ENCODE measurements at places on chromosomes 6 and 20.

DNA sequence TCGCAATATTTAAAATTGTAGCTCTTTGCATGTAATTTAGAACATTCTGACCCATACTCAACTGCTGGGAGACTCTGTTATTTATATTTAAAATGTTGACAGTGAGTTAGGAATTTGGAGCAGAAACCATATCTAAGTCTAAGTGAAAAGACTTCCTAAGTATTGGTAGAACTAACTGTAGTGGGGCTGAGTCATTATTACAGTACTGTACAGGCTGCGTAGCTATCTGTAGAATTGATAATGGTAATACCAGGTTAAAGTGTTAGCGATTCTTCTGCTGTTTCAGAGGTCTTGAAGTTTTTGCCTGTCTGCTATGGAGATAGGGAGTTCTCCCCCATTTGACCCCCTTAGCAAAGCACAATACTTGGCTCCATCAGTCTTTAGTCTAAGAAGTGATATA is 3.6 kb downstream of the TOP1 start:
- no peak for DNase-seq

DNA sequence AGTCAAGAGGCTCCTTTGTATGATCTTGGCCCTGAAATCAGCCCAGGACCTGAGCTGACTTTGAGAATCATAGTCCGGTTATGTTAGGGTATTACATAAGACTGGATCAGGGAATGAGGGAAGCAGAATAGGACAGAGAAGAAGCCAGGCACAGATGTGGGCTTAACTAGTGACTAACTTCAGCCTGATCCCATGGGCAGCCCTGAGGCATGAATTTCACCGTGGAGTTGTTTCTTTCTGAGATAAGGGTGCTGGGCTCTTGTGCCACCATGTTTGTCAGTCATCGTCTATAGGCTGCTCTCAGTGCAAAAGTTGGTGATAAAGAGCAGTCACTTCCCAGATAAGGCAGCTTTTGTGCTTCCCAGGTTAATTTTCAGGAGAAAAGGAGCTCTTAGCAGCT is 544.7 kb upstream of the SPTLC3 start:
- DNase-seq, result no peak

DNA sequence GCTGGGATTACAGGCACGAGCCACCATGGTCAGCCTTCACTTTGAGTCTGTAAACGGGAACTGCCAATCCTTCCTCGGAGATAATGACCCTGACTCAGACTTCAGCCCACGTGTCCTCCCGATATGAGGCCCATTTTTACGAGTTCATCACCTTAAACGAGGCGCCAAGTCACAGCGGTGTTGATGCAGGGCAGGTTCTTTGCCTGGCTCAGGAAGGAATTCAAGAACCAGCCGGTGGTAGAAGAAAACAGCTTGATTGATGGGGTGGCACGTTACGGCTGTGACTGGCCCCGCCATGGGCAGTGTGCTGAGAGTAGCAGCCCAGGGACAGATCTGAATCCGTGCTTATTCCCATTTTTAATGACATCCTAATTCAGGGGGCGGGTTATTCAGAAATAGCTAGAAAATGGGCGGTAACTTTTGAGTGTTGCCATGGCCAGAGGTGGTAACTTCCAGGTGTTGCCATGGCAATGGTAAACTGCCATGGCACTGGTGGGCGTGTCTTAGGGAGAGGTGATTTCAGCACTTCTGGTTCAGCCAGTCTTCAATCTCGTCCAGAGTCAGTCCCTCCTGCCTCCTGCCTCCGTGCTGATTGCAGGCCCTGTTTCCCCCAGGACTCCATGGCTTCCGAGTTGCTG is 9.1 kb upstream of the MAP1LC3A start:
- DNase-seq, result no peak

- DNase-seq, result no peak
Observed at GRCh38 chr6:158666628-158667359, 16.9 kb downstream of the SYTL3 start.

GRCh38 chr20:34368547-34368946 is 5.5 kb downstream of the ITCH start:
- DNase-seq, result no peak

- DNase-seq, result no peak
Observed at GRCh38 chr6:45746046-45746445, 269.6 kb downstream of the CLIC5 start.

DNA sequence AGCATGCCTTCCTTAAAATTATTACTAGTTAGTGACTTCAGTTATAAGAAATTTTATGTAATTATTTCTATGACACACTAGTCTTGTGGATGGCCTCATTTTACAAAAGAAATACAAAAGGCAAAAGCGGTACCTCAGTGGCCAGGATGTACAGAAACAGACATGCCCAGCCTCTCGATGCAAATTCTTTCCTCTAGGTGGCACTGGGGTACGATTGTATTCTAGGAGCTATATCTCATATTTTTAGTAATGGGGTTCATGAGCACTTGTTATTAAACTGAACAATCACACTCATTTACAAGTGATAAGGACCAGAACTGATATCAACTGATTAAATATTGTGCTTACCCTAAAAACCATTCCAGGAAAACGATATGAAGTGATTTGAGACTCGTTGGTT is 59.8 kb downstream of the SOD2 start:
- no peak for DNase-seq

DNA sequence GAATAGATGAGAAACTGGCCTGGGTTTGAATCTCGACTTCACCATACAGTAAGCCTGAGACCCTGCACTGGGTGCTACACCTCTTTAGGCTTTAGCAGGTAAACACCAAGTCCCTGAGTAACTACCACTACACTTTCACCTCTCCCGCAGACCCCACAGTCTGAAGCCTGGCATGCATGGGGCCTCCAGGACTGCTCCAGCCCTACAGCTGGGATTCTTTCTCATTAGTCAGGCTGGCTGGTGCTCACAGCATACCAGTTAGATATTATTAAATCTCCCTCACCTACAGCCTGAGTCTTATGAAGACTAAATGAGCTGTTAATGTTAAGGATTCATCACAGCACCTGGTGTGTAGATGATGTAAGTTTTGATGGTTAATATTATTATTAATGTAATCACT is 388.7 kb downstream of the ARHGAP18 start:
- no peak for DNase-seq

DNA sequence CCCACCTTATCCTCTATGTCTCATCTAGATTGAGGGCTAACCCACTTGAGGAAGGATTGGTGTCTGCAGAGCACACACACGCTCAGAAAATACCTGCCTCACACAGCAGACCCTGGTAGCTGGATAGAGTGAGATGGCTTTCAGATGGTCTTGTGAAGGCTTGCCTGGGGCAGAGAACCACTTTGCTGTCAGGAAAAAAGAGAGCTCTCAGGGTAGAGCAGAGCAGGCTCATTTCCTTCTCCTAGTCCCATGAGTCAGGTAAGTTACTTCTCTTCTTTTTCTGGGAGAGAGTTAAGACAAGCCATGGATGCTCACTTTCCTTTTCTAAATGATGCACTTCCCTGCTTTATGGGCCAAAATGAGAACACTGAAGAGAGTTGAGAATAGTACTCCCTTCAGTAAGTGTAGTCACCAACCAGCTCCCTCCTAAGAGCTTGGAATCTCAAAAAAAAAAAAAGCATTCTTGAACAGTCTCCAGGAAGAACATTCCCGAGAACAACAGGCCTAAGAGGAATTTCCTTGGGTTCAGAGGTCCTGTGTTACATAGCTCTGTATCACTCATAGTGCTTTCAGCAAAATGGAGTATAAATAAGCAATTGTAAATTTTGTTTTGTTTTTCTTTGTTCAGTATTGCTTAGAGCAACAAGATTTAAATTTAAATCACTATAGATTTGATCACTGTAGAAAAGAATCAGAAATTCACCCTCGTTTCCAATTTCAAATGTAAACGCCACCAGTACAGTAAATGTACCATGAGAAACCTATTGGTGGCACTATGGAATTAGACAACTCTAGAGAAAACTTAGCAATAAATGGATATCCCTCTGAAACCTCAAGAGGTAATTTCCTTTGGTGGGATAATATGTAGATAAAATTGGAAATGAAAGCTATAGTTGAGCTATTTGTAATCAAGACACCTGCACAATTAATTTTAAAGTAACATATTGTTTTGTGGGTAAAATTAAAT is 530.3 kb downstream of the RFPL4B start:
- DNase-seq, result no peak

DNA sequence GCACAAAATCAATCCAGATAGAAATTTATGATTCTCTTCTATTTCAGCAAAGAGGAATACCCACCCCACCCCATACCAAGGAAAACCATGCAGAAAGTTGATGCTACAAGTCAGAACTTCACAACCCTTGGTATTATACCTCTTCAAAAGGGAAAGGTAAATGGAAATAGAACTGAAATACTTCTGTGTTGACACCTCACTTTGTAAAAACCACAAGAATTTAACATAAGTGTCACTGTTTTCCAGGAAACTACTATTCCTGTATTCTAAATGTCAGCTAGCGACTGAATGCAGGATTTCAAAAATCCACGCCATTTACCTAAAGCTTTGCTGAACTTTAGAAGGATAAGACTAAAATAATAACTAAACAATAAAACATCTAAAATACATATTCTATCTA is 3.6 kb downstream of the CPNE1 start:
- DNase-seq, result no peak

- no peak for DNase-seq
Observed at GRCh38 chr20:17860301-17861197, 108.0 kb downstream of the SNX5 start.

- DNase-seq, result no peak
Observed at GRCh38 chr6:83180426-83180950, 12.6 kb downstream of the PGM3 start.

DNA sequence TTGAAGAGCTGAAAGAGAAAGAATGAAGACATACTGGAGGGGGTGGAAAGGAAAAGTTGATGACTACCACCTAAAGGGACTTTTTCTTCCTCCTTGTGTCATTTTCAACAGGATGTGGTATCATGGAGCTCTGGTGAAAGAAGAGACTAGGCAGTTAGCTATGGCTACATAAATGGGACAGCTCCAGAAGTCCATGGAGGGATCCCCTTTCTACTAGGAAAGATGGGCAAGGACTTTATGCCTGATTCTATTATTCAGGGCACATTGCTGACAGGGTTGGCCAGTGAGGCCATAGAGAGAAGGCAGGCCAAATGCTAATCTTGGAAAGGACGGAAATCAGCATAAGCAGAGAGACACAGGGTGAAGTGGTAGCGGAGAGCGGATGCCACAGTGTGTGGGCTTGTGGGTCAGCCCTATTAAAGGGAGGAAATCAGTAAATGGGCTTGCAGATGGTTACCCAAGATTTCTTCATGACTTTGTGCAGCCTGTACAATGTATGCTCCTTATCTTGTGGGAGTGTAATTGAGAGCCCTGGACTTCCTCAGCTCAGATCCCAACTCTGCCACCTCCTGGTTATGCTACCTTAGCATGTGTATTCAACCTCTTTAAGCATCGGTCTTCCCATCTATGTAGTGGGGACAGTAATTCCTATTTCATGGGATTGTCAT is 77.4 kb upstream of the TMEM170B start:
- DNase-seq, result no peak

DNA sequence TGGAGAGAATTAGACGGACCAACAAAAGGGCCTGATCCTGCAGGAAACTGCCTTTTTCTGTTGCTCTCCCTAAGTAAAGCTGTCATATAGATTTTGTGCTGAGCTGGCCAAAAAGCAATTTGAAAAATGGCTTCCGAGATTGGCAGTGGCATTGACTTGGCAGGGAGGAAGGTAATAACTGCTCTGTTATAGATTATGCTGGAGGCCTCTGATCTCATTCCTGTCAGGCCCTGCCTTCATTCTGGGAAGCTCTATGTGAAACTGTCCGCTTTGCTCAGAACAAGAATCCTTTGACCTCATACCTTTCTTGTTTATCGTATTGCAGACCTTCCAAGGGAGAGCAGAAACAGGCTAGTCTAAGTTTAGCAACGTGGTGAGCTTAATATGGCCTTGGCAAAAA is 234.4 kb downstream of the PHACTR1 start:
- no peak for DNase-seq

- no peak for DNase-seq
Observed at GRCh38 chr6:157651731-157652490, 171.1 kb upstream of the SNX9 start.

GRCh38 chr6:135372758-135373157 is 124.8 kb downstream of the AHI1 start:
- DNase-seq, result no peak

GRCh38 chr6:53236241-53236640 is 87.6 kb upstream of the GCM1 start:
- no peak for DNase-seq

GRCh38 chr20:6780433-6781190 is 13.1 kb downstream of the BMP2 start:
- no peak for DNase-seq

DNA sequence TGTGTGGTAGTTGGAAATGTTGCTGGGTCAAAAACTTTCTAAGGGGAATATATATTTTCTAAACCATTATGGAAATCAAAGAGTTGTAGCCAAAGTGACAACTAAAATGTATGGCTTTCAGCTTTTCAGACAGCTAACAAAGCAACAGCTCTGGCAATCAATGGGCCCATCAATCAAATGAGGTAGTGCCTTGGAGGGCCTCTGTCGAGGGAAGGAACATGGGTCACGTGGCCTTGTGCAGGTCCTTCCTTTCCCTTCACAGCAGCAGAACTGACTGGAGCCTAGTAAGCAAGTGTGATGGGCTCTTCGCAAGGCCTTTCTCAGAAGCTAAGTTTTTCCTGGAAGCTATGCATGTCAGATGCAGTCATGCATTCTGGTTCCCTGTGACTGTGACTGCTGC is 17.9 kb downstream of the FAXC start:
- DNase-seq, result no peak

DNA sequence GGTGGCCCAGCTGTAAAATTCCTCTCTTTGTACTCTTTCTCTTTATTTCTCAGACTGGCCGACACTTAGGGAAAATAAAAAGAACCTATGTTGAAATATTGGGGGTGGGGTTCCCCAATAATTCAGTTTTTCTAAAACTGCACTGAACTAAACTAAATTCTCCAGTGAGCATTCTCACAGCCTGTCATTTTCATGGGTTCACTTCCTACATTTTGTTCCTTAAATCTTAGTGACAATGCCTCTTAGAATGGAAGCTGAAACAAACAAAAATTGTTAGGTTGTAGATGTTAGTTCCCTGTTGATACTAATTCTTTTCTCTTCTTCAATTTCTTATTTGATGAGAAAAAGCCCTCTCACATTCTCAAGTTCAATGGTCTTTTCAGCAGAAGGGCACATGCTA is 35.8 kb upstream of the IFNGR1 start:
- no peak for DNase-seq
